Left colon (tissue), 2 donors: ENCODE measurements at places on chromosomes 13 and 19.

DNA sequence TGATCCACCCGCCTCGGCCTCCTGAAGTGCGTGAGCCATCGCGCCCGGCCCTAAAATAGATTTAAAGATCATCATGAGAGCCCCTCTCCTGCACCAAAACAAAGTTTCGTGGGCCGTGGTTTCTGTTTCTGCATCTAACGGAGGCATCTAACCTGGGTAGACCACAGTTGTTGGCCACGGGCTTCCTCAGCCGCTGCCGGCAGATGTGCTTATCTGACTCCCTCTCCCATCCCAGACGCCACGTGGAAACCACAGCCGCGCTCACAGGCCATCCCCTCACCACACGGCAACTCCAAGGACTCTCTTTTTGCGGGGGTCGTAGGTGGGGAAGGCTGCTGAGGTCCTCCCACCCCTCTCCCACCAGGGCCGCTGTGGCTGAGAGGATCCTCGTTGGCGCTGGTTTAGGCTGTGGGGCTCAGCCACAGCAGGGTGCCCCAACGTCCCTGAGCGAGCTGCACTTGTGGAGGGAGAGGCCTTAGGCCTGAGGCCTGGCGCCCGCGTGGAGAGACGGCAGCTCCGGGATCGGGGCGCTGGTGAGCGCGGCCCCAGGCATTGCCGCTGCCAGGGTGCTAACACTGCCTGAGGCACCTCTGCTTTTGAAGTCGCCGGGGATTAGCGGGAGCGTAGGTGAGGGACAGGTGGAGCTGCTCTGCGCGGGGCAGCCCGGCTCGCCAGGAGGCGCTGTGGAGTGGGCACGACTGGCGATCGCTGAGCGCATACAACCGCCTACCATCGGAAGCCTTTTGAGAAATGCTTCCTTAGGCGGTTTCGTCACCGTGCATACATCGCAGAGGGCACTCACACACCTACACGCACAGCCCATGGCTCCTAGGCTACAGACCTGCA, 8.9 kb downstream of the ZSCAN1 start:
- no peak for DNase-seq

GRCh38 chr19:46609511-46610412, 8.6 kb downstream of the CALM3 start:
- DNase-seq = no peak

DNA sequence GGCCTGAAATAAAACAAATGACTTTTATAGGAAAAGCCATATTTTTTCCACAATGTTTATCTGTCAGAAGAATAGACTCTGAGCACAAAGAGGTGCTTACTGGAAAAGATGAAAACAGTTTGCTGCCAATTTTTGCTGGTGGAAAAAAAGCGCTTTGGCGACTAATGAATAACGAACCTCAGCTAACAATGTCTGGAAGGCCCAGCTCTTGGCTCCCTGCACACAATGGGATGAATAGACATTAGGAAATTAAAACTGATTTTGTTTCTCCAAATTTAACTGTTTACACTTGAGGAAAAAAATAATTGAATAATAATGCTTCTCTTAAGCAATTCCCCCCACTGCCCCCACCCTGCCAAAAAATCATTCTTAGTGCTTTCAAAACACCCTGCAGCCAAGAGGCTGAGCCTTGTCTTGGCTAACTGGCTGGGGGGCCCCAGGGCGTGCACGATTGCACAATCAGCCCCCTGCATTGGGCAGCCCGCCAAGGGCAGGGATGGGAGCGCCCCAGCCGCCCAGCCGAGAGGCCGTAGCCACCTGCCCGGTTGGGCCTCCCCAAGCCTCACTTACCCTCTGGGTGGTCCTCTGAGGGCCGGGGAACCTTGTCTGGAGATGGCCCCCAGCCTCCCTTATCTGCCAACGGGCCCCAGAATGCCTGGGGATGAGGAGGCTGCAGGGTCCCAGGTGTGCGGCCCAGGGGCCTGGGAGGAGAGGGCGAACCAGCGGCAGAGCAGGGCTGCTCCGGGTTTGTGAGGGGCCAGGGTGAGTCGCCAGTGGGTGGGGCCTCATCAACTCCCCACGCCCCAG, 16.8 kb downstream of the CEBPG start:
- DNase-seq = no peak

GRCh38 chr13:112057736-112058518, 9.0 kb upstream of the SOX1 start:
- DNase-seq = no peak

DNA sequence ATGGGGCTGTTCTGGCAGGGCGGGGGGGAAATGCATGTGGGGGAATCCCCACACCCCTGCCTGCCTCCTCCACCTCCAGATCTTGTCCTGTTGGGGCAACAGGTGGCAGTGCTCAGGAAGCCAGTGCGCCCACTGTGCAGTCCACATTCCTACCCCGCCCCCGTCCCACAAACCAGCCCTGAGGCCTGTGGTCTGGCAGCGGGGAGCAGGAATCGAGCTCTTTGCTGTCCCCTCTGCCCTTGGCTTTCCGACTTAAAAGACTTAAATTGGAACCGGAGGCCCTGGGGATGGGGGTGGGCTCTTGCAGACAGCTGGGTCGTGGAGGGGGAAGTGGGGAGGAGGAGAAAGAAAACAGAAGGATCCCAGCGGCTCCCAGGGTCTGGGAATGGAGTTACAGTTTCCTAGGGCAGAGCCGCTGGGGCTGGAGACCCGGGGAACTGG, 4.3 kb downstream of the NANOS3 start:
- DNase-seq = peak; percentile 24

DNA sequence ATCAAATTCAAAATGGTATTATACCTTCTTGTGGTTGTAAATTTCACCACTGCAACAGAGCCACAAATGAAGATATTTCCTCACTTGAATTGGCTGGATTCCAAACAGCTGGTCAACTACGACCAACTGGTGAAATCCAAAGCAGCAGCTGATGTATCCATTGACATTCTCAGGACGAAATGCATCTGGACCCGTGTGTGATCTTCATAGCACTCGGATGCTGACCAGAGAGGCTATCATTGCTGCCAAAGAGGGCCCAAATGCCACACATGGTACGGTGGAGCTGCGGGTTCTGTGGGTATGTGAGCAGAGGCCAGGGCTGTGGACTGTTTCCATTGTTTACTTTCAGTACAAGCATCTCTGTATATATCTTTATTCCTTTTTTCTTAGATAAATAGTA, 25.6 kb upstream of the PCCA start:
- DNase-seq = no peak

GRCh38 chr13:52085421-52085820, 43.5 kb downstream of the NEK5 start:
- no peak for DNase-seq

- DNase-seq = no peak
These were observed 45.5 kb upstream of the C13orf46 start for GRCh38 chr13:114019367-114019766.

DNA sequence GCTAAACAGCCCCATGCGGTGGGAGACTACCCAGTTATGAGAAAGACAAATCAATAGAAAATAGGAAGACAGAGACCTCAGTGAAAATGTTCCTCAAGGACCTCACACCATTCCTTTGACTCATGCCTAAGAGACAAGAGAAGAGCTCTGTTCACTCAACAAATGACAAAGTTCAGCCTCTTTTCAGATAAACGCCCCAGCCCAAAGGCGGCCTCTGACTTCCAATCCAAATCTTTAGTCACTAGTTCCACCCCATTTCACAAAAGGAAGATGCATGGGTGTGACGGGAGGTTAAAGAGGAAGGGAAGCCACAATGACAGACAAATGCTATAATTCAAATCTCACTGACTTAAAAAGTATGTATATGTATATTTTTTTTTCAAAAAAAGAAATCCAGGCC, 8.1 kb downstream of the CARS2 start:
- no peak for DNase-seq

DNA sequence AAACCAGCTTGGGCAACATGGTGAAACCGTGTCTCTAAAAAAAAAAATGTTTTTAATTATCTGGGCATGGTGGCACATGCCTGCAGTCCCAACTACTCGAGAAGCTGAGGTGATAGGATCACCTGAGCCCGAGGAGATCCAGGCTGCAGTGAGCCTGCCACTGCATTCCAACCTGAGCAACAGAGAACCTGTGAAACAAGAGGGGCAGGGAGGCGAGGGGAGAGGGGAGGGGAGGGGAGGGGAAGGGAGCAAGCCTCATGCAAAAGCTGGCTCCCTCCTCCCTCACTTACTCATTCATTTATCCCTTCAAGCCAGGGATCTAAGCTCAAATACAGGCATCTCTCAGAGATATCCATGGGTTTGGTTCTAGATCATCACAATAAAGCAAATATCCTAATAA, 8.9 kb downstream of the ATP7B start:
- DNase-seq = no peak

- no peak for DNase-seq
These were observed 2695.8 kb downstream of the PCDH9 start for GRCh38 chr13:64534302-64534701.

DNA sequence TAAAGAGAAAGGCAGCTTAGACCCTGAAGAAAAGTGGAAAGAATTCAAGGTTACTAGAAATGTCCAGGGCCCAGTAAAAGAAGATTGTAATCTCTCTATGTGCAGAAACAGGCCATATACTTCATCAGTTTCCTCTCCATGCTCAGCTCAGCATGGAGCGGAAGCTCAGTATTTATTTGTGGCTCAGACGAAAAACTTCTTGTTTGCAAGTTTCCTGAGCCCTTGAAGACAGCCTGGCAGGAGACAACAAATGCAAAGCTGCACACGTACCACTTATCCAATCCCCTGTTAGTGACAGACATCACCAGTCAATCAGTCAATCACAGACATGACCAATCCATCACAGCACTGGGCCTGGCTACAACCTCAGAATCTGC, 8.1 kb upstream of the KLF2 start:
- no peak for DNase-seq

GRCh38 chr13:102983496-102983895, 82.7 kb downstream of the SLC10A2 start:
- DNase-seq = no peak

GRCh38 chr13:49459580-49459979, 15.5 kb downstream of the SETDB2 start:
- DNase-seq = no peak

DNA sequence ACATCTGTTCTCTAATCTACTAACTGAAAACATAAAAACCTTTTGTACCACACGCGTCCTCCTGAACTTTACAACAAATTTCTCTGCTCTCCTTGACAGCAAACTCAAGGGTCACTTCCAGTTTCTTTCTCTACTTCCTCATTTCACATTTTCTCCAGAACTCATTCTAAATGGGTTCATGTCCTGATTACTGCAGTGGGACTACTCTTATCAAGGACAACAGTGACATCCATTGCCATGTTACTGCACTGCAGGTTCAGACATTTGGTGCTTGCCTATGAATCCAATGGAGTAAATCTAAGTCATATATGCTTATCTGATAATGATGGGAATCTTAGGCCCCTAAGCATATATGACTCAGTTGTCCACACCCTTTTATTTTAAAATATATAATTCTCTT, 35.3 kb downstream of the FPR3 start:
- no peak for DNase-seq

GRCh38 chr19:42850981-42851717, 28.4 kb downstream of the PSG1 start:
- no peak for DNase-seq

GRCh38 chr19:17235300-17235970, 9.4 kb downstream of the OCEL1 start:
- peak; percentile 75 for DNase-seq

DNA sequence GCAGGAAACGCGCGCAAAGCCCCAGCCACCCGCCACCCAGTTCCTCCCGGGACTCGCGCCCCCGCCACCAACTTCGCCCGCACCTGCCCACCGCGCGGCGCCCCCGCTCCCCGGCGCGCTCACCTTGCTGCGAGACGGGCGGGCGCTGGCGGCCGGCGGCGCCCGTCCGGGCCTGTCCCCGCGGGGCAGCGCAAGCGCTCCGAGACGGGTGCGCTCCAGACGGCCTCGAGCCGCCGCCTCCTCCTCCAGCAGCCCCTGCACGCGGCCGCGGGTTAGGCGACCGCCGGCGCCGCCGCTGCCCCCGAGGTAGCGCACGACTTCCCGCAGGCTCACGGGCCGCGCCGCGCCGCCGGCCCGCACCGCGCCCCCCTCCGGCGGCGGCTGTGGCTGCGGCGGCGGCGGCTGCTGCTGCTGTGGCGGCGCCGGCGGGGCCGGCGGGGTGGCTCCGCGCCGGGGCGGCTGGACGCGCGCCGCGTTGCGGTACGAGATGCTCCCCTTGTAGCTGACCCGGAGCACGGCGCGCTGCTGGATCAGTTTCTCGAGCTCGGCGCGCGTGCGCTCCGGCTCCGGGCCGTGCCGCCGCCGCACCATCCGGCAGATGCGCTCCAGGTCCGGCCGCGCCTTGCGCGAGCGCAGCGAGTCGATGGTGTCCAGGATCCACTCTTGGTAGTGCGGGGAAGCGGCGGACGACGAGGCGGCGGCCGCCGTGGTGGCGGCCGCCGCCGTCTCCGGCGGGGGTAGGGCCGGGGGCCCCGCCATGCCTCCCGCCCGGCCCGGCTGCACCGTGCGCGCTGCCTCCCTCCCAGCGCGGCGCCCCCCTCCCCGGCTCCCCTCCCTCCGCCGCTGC, 666 bp downstream of the SAMD1 start:
- no peak for DNase-seq
